Gastroesophageal sphincter (tissue), 4 donors: ENCODE measurements at places on chromosomes 16 and 17. TPM values are rescaled to one million over a fixed set of nuclear protein-coding genes. Genes with fewer than 3 reads are reported as not detected.

TEX14 gene
- 0.05 TPM for total RNA-seq

DNA sequence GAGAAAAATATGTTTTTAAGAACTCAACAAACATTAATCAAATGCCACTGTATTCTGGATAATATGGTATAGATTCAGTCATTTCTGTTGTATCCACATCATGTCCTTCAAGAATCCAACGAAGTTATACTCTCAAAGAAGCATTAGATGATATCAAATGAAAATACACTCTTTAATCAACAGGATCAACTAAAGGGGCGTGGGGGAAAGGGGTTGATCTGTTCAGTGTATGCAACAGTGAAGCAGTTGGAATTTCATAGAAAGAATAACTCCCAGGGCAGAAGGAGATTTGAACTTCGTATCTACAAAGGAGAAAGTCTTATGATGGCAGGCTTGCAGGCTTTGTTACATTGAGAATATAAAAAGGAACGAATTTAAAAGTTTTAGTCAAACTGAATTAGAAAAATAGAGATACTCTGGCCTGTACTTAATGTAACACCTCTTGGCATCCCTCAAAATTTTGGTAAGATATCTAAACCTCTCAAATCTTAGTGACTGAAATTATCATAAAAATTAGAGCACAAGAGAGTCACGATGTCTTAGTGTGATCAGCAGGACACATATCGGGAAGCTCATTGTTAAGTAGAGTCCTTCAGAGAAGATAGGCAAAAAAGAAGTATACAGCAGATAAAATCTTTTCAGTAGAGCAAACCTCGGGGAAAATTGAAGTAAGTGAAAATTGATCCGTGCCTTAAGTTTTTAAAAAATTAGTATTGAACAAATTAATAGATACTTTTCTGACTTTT lies 431.4 kb downstream of the KCNJ18 start:
- H3K36me3 ChIP-seq, result no peaks in the 10 kb centered on the region
- ATAC-seq, result peak; percentile 13
- no peaks in the 10 kb centered on the region for H3K27me3 ChIP-seq
- H3K4me3 ChIP-seq, result no peak overlapping the region

DNA sequence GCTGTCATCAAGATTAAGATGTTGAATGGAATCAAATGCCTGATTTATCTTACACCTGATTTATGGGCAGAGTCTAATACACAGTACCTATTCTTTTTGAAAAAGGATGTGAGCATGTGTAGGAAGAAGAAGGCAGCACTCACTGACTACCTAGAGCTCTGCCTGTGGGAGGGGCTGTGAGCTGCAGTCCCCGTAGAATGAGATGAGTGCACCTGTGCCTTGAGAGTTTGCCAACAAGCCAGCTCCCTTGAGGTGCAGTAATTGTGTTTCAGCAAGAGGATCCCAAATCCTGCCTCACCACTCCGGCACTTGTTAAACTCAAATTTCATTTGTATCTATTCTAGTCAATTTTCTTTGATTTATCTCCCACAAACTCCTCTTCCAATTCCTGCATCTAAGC lies 46.0 kb downstream of the CDH11 start:
- ATAC-seq, result no peak
- H3K27ac ChIP-seq, result no peak overlapping the region
- H3K27me3 ChIP-seq, result no peaks in the 10 kb centered on the region
- no peak overlapping the region for H3K4me3 ChIP-seq

KIF18B gene
- total RNA-seq, result 0.27 TPM

DNA sequence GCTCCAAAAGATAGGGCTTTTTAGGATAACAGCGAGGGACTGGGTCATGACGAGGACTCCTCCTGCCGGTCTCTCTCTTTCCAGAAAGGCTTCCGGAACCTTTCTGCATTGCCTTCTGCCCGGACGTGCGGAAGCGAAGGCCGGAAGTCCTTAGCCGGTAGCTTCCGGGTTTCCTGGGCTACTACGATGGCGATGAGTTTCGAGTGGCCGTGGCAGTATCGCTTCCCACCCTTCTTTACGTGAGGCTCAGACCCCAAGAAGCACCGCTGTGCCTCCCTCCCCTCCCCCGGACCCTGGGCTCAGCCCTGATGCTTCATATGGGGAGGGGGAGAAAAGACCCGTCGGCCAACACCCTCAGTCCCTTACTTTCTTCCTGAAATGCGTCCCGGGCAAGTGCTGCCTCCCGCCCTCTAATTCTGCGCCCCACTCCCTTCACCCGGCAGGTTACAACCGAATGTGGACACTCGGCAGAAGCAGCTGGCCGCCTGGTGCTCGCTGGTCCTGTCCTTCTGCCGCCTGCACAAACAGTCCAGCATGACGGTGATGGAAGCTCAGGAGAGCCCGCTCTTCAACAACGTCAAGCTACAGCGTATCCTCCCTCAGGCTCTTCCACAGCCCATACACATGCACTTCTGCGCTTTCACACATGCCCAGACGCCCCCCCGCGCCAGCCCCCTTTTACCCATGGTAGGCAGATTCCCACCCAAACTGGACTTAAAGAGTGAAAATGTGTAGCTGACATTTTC lies at the start of gene VPS25:
VPS25 (plus strand) TSS at position 160 of the 746 bp plus-strand sequence; CDS start at position 187, 27 bp downstream.
- no peaks in the 10 kb centered on the region for H3K4me1 ChIP-seq
- peak; percentile 93 for ATAC-seq
- peak within 1 kb of the TSS; percentile 53 for H3K4me3 ChIP-seq
- no peaks in the 10 kb centered on the region for H3K36me3 ChIP-seq
- peak within 1 kb of the TSS; percentile 89 for H3K27ac ChIP-seq

GRCh38 chr17:37839196-37839978 lies 84.8 kb upstream of the TBC1D3K start:
- H3K27me3 ChIP-seq, result peaks cover 72% of the 10 kb centered on the region
- H3K4me1 ChIP-seq, result no peaks in the 10 kb centered on the region
- H3K27ac ChIP-seq, result no peak overlapping the region
- H3K36me3 ChIP-seq, result no peaks in the 10 kb centered on the region

DNA sequence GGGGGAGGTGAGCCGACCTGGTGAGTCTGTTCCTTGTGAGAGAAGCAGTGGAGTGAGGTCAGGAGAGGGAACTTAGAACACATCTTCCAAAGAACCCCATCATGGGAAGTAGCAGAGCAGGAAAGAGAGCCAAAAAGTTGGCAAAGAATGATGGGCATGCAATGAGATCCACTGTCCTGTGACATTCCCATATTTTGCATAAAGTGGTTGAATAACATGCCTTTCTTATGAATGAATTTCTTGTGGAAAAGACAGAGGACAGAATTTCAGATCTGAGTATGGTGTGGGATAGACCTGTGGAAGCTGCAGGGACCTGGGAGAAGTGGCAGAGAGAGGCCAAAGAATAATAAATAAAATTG lies 41.3 kb downstream of the TMEM100 start:
- no peak overlapping the region for H3K4me3 ChIP-seq
- H3K36me3 ChIP-seq, result no peaks in the 10 kb centered on the region
- no peaks in the 10 kb centered on the region for H3K4me1 ChIP-seq

CACNG4 gene
- total RNA-seq, result 0.13 TPM

ASGR1 gene
- total RNA-seq, result 0.54 TPM

KRTAP4-6 gene
- total RNA-seq, result not detected

MSLN gene
- total RNA-seq, result not detected

JMJD8 gene
- 97.4 TPM for total RNA-seq

DNA sequence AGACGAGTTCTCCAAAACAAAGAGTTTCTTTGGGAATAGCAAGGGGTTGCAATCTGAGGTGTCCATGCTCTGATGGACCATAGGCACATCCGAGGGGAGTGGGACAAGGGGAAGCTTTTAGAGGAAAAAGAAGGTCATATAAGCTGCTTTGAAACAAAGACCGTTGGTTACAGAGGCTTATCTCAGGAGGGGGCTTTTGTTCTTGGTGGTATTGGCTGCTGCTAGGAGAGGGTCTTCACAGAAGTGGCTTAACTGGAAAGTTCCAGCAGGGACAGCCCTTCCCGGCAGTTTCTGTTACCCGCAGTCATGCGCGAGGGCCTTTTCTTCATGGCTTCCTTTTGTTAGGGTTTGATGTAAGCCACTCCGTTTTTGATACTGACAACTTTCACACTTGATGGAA lies 76.0 kb downstream of the RAP1GAP2 start:
- no peak overlapping the region for H3K4me3 ChIP-seq
- no peaks in the 10 kb centered on the region for H3K4me1 ChIP-seq
- no peak overlapping the region for H3K27ac ChIP-seq
- no peaks in the 10 kb centered on the region for H3K36me3 ChIP-seq

DNA sequence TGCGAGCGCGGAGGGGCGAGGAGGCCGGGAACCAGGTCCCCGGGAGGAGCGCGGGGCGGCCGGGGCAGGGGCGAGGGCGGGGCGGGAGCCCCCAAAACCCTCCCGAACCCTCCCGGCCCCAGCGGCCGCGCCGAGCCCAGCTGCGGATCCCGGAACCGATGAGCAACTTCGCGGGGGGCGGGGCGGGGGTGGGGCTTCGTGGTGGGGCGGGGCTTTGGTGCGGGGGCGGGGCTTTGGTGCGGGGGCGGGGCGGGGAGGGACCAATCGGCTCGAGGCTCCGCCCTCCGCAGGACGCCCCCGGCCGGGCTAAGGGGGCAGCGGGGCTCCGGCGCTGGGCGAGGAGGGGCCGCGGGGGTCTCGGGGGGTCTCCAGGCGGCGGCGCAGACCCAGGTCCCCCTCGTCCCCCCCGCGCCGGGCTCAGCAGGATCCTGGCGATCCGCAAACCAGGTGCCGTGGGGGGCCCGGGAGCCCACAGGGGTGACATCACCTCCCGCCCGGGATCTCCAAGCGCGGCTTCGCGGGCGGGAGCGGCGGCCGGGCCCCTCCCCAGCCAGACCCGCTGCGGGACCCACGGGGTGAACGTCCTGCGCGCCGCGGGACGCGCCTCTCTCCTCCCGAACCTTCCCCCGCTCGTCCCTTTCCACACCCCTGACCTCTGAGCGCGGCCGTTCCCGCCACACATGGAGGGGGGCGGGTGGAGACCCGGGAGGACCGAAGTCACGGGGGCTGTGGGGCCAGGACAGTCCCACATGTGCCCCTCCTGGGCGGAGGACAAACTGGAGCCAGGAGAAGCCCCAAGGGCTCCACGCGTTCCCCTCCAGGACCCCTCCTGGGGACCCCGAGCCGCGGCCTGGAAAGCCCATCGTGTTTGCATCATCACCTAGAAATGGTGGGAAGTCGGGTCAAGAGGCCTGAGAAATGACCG lies at the start of gene ABR:
ABR (minus strand) TSS at position 164 of the 925 bp plus-strand sequence. CDS start 254 bp downstream, outside the sequence.
- peak within 1 kb of the TSS; percentile 92 for H3K4me3 ChIP-seq
- peak within 1 kb of the TSS; percentile 84 for H3K27ac ChIP-seq
- no peaks in the 10 kb centered on the region for H3K27me3 ChIP-seq
- peaks cover 58% of the 10 kb centered on the region for H3K4me1 ChIP-seq

- no peaks in the 10 kb centered on the region for H3K4me1 ChIP-seq
- no peak overlapping the region for H3K27ac ChIP-seq
- H3K27me3 ChIP-seq, result peaks cover 4% of the 10 kb centered on the region
- ATAC-seq, result no peak
- H3K36me3 ChIP-seq, result no peaks in the 10 kb centered on the region
Observed at GRCh38 chr16:65988024-65988595, 378.4 kb upstream of the CDH5 start.

CISD3 gene
- 9.4 TPM for total RNA-seq

PIRT gene
- total RNA-seq, result 0.19 TPM

PRSS27 gene
- 1.9 TPM for total RNA-seq

GRCh38 chr17:21551081-21551881 lies 141.0 kb upstream of the KCNJ18 start:
- H3K4me3 ChIP-seq, result peak overlapping the region; percentile 54
- no peaks in the 10 kb centered on the region for H3K36me3 ChIP-seq
- no peaks in the 10 kb centered on the region for H3K27me3 ChIP-seq
- H3K4me1 ChIP-seq, result peaks cover 18% of the 10 kb centered on the region

DNA sequence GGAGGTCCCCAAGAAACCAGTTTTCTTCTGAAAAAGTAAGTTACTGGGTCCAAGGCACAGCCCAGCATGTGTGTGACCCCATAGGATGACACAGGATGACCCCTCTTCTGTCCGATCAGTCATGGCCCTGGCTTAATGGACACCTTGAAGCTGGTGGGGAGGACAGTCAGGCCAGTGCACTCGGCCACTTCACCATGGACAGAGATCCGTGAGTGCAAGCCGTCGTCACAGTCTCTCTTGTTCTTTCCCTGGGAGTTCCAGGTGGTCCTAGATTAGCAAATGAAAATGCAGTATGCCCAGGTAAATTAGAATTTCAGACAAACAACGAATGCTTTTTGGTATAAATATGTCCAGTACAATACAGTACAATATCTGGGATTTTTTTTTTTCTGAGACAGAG lies 1.4 kb upstream of the RNF222 start:
- no peaks in the 10 kb centered on the region for H3K36me3 ChIP-seq
- H3K4me1 ChIP-seq, result no peaks in the 10 kb centered on the region
- no peak overlapping the region for H3K27ac ChIP-seq
- H3K27me3 ChIP-seq, result peaks cover 70% of the 10 kb centered on the region

DNA sequence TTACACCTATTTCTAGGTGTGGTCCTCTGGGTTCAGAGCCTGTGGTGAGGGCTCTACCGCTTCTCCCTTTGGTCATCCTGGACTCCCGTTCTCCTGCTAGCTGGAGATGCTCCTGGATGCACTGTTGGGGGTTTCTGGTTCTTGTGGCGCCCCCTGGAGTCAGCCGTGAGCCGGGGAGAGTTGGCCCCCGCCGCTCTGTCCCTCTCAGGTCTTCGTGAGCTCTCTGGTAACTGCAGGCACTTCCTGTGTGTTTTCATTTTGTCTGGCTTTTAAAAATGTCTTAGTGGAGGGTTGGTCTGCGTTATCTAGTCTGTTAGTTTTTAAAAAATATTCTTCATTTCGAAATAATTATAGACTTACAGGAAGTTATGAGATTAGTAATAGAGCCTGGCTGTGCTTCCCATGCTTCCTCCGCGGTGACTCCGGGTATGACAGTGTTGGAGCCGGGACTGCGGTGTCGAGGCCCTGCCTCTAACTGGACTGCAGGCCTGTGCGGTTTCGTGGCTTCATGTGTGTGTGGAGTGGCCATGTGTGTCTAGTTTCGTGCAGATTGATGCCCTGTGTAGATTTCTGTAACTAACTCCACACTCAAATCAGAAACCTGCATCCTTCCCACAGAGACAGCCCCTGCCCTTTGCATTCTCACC lies 78.0 kb upstream of the ZNF750 start:
- peaks cover 61% of the 10 kb centered on the region for H3K36me3 ChIP-seq
- H3K27ac ChIP-seq, result no peak overlapping the region
- H3K4me1 ChIP-seq, result no peaks in the 10 kb centered on the region

LGALS9B gene
- total RNA-seq, result not detected

GRCh38 chr16:12091569-12092543 lies 115.3 kb downstream of the SNX29 start:
- ATAC-seq, result no peak
- peaks cover 61% of the 10 kb centered on the region for H3K4me1 ChIP-seq
- no peak overlapping the region for H3K27ac ChIP-seq
- no peaks in the 10 kb centered on the region for H3K36me3 ChIP-seq
- no peak overlapping the region for H3K4me3 ChIP-seq
- no peaks in the 10 kb centered on the region for H3K27me3 ChIP-seq

RAD51C gene
- total RNA-seq, result 20.5 TPM
